ENCODE measurements at places on chromosomes 1 and 21.
A peak's percentile ranks its signal among the peaks of the same experiment; 100 is the strongest.

DNA sequence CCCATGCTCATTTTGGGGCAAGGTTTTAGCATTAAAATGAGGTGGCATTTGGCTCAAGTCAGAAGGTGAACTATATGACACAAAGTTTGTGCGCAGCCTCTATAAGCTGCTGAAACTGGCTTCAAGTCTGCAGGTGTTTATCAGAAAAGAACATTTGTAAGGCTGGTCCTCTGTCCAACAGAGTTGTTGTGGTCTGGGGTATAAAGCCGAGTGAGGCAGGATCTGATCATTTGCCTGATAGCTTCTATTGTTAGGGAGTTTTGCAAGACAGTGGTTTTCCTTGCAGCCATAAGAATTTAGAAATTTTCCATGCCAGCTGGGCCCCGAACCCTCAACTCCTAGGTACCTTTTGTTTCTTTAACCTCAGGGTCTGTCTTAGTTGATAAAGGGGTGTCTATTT, 130.8 kb downstream of the PGBD5 start:
- peak; percentile 60 for DNase-seq

DNA sequence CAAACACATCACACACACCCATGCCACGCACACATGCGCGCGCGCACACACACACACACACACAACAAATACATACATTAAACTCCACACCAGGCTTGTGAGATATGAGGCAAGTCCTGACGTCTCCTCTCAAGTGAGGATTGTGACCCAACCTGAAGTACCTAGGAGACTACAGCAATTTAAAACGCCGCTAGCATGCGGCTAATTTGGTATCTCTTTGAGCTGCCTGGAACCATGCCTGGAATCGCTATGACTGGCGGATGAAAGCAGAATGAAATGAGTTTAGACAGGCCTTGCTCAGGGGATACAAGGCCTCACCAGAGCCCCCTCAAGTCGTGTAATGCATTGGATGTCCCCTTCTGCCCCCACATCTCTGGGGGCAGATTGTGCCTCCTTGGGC, 1.6 kb upstream of the RAB7B start:
- DNase-seq, result no peak

- DNase-seq, result no peak
Observed at GRCh38 chr1:64469116-64469976, 583 bp upstream of the CACHD1 start.

GRCh38 chr1:198212675-198213074, 55.9 kb downstream of the NEK7 start:
- no peak for DNase-seq

DNA sequence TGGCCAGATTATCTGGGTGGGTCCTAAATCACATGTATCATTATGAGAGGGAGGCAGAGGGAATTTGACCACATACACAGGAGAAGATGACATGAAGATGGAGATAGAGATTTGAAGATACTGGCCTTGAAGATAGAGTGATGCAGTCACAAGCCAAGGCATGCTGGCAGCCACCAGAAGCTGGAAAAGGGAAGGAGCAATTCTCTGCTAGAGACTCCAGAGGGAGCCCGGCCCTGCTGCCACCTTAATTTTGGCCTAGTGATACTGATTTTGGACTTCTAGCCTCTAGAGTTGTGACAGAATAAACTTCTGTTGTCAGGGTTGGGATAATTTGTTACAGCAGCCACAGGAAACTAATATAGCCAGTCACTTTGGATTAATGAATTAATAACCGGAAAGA, 2.2 kb upstream of the PRDM2 start:
- peak; percentile 38 for DNase-seq

- peak; percentile 23 for DNase-seq
Observed at GRCh38 chr1:244002721-244003120, 48.4 kb upstream of the ZBTB18 start.

Data from hematopoietic multipotent progenitor cell treated with erythropoietin and hydrocortisone succinate and interleukin-3 and kit ligand, for 6 days (in vitro differentiated cells).